ENCODE measurements at places on chromosomes 4 and X. TPM values are rescaled to one million over a fixed set of nuclear protein-coding genes. Genes with fewer than 3 reads are reported as not detected.
A peak's percentile ranks its signal among the peaks of the same experiment; 100 is the strongest.

DNA sequence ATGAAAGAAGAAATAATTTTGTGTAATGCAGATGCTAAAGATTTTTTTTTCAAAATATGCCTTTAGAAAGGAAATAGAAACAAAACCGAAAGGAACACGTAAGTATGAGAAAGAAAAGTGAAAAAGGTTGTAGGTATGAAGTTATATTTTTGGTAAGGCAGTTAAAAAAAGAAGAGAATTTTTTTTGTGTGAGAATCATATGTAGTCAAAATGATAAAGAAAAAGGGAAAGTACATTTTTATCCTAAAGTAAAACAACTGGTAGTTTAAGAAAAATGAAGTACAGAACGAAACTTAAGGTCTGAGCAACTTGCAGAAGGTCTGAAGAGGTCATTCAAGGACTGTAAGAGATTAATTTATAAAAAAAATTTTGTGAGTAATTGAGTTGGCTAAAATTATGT is 164.0 kb upstream of the TRAM1L1 start:
- DNase-seq: no peak
- no peak overlapping the region for H3K27ac ChIP-seq
- no peaks in the 10 kb centered on the region for H3K27me3 ChIP-seq

DNA sequence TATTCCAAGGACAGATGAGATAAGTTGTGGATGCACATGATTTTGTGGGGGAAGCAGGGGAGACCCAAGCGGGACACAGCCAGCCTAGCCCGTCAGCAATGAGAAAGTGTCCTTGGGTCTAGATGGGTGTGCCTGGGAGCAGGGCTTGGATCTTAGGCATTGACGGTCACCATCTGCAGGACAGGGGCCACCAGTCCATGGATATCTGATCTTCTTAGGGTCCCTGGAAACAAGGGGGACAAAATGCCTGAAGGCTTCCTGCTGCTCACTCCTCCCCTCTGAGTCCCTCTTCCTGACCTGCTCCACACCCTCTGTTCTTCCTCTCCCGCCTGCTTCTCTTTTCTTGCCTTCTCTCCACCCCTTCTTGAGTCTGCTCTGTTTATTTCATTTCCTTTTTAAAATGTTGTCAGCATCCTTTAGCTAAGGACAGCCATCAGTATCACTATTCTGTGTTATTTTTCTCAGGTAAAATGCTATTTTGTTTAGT is 298.4 kb downstream of the RAPGEF2 start:
- H3K36me3 ChIP-seq: no peaks in the 10 kb centered on the region
- peak overlapping the region; percentile 4 for H3K4me3 ChIP-seq
- peaks cover 22% of the 10 kb centered on the region for H3K4me1 ChIP-seq
- DNase-seq: peak; percentile 72
- peak overlapping the region; percentile 72 for H3K27ac ChIP-seq
- H3K27me3 ChIP-seq: no peaks in the 10 kb centered on the region

- H3K36me3 ChIP-seq: no peaks in the 10 kb centered on the region
- no peaks in the 10 kb centered on the region for H3K4me1 ChIP-seq
- no peak for DNase-seq
- no peak overlapping the region for H3K4me3 ChIP-seq
- no peak overlapping the region for H3K27ac ChIP-seq
These were observed 116.1 kb downstream of the GPC3 start for GRCh38 chrX:133869270-133869669.

DNA sequence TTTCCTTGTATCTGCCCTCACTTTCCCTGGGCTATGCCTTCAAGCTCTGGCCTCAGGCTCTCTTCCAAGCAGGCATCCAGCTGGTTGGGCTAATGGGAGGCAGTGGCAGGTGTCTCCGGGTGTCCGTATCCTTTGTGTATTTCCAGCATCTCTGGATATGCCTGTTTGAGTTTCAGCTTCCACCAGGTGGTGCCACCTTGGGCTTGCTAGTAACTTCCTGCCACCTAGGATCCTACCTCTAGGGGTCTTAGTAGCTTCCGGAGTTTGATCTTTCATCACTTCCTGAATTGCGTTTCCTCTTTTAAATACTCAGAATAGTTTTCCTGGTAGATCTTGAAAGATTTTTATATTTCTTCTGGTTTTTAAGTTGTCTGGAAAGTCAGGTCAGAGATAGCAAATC is 23.2 kb upstream of the ANOS1 start:
- no peaks in the 10 kb centered on the region for H3K36me3 ChIP-seq
- H3K27me3 ChIP-seq: peaks cover 18% of the 10 kb centered on the region
- no peak overlapping the region for H3K4me3 ChIP-seq
- DNase-seq: no peak
- no peaks in the 10 kb centered on the region for H3K4me1 ChIP-seq
- no peak overlapping the region for H3K27ac ChIP-seq

DNA sequence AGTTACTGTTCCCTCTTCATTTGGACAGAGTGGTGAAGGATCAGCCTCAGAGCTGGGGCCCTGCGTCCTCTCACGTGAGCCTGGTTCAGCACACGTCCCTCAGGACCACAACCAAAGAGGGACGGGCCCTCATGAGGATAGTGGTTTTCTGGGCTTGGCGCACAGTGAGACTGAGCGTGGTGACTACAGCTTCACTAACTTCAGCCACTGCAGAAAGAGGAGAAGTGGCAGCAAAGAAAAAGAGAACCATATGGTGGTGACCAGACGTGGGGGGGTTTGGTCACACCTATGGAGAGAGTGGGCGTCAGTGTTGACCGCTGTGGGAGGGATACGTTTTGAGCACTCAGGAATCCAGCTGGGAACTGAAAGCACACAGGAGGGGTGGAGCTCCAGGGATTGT is 21.8 kb upstream of the TNIP3 start:
- H3K27me3 ChIP-seq: no peaks in the 10 kb centered on the region
- no peaks in the 10 kb centered on the region for H3K4me1 ChIP-seq
- DNase-seq: no peak
- H3K4me3 ChIP-seq: no peak overlapping the region

DNA sequence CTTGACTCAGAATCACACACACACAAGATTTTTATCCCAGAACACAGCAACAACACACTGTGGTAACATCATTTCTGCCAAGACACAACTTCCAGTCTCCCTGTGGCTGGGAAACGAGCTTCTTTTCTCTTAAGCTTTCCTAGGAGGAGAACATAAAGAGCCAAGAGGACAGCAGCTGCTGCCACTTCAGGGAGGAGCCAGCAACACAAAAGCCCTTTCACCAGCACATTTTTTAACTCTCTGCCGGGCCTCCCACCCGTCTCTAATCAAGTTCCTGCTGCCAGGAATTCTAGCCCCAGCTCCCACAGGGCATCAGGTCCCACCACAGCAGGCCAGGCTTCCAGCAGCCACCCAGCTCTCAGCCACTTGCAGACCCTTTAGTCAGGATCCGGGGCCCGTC is 22.4 kb downstream of the FAT1 start:
- no peak overlapping the region for H3K4me3 ChIP-seq
- no peaks in the 10 kb centered on the region for H3K27me3 ChIP-seq
- peak overlapping the region; percentile 86 for H3K27ac ChIP-seq
- H3K4me1 ChIP-seq: peaks cover 30% of the 10 kb centered on the region
- peaks cover 15% of the 10 kb centered on the region for H3K36me3 ChIP-seq
- peak; percentile 89 for DNase-seq

DNA sequence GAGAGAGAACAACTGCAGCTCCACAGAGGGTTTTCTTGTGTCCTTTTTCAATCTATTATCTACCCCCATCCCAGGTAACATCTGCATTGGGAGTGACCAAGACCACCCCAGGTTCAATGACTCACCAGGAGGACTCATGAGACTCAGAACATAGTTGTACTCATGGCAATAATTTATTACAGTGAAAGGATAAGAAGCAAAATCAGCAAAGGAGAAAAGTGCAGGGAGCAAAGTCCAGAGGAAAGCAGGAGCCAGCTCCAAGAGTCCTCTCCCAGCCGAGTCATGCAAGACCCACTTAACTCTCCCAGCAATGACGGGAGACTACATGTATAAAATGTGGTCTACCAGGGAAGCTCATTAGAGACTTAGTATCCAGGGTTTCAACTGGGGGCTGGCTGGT is 129.5 kb upstream of the RBPJ start:
- no peaks in the 10 kb centered on the region for H3K36me3 ChIP-seq
- H3K27me3 ChIP-seq: no peaks in the 10 kb centered on the region
- H3K27ac ChIP-seq: no peak overlapping the region

DNA sequence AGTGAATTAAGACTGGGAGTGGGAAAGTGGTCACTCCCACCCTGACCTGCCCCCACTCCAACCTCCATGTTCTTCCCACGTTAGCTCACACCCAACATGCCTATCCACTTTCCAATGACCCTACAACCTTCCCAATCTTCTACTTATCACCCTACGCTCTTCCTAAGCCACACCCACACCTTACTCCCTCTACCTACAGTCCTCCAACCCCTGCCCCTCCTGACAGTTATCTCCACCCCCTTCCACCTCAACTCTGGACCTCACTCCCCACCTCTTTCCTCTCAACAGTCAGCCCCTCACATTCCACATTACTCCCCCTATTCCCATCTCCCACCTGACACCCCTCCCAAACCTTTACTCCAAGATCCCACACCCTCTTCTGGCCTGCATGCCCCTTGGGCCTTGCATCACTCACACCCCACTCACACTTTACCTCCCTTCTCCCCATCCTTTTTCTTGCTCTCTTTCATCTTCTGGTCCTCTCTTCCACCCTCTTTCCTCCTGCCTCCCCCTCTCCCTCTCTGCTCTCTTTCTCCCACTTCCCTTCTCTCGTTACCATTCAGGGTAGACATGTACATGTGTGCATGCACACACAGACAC is 6.9 kb downstream of the NALF2 start:
- peaks cover under 1% of the 10 kb centered on the region for H3K4me1 ChIP-seq
- no peak overlapping the region for H3K27ac ChIP-seq
- no peak for DNase-seq
- H3K27me3 ChIP-seq: peaks cover 44% of the 10 kb centered on the region

GRCh38 chrX:47568656-47569295 is 7.8 kb downstream of the ARAF start:
- no peak overlapping the region for H3K4me3 ChIP-seq
- peaks cover 12% of the 10 kb centered on the region for H3K4me1 ChIP-seq
- no peak overlapping the region for H3K27ac ChIP-seq
- no peaks in the 10 kb centered on the region for H3K27me3 ChIP-seq
- peaks cover 35% of the 10 kb centered on the region for H3K36me3 ChIP-seq
- DNase-seq: no peak

- no peaks in the 10 kb centered on the region for H3K36me3 ChIP-seq
- peak overlapping the region; percentile 90 for H3K27ac ChIP-seq
- no peaks in the 10 kb centered on the region for H3K27me3 ChIP-seq
- H3K4me1 ChIP-seq: peaks cover 15% of the 10 kb centered on the region
These were observed 279.7 kb downstream of the SPRY1 start for GRCh38 chr4:123676071-123676889.

DNA sequence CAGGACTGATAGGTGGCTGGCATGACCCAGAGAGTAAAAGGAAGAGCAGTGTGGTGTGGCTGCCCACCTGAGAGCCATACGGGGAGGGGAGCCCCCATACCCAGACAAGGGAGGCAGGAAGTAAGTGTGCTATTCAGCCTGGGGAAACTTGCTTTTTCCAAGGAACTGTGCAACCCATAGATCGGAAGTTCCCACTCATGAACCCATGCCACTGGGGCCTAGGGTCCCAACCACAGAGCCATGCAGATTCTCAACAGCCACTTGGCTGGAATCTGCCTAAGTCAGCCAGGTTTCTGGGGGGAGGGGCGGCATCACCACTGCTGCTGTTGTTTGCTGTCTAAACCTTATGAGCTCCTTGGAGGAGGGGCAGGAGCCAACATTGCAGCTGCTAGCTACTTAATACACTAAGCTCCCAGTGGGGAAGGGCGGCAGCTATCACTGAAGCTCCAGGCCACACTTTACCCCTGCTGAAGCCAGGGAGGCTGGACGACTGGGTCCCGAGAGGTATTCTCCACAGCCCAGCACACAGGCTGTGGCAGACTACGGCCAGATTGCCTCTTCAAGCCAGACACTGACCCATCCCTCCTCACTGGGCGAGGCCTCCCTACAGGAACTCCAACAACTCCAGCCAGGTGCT is 410.4 kb downstream of the INPP4B start:
- H3K27ac ChIP-seq: peak overlapping the region; percentile 37
- peaks cover 10% of the 10 kb centered on the region for H3K4me1 ChIP-seq
- no peak overlapping the region for H3K4me3 ChIP-seq
- no peaks in the 10 kb centered on the region for H3K36me3 ChIP-seq
- no peaks in the 10 kb centered on the region for H3K27me3 ChIP-seq

- no peak overlapping the region for H3K27ac ChIP-seq
- H3K4me3 ChIP-seq: no peak overlapping the region
- H3K4me1 ChIP-seq: peaks cover 11% of the 10 kb centered on the region
- H3K36me3 ChIP-seq: no peaks in the 10 kb centered on the region
These were observed 70.1 kb downstream of the CHST7 start for GRCh38 chrX:46643636-46644035.

DNA sequence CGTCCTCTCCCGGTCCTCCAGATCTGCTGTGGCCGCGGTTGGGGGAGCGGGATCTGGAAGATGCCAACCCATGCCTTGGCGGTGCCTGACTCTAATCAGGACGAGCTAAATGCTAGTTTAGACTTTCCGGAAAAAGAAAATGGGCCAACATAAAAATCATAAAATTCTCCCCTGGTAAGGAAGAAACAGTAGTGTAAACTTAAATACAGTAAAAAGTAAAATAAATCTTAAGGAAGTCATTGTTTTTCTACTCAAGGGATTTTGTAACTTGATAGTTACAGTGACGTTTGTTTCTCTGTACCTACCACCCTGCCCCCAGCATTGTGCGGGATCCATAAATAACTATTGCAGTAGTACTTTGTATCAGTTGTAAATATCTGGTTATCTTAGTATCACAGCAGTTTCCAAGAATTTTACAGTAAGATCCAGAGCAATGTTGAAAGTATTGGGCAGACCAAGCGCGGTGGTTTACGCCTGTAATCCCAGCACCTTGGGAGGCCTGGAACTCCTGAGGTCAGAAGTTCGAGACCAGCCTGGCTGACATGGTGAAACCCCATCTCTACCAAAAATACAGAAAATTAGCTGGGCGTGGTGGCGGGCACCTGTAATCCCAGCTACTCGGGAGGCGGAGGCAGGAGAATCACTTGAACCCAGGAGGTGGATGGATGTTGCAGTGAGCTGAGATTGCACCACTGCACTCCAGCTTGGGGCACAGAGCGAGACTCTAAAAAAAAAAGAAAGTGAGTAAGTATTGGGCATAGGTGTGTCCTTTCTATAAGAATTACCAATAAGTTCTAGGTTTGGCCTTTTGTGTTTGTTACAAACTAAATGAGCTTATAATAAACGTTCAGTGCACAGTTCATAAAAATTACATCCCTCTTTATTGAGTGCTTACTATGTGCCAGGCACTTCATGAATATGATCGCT is 1.0 kb upstream of the PLA2G12A start:
- no peaks in the 10 kb centered on the region for H3K36me3 ChIP-seq
- DNase-seq: peak; percentile 4
- H3K27me3 ChIP-seq: no peaks in the 10 kb centered on the region

DNA sequence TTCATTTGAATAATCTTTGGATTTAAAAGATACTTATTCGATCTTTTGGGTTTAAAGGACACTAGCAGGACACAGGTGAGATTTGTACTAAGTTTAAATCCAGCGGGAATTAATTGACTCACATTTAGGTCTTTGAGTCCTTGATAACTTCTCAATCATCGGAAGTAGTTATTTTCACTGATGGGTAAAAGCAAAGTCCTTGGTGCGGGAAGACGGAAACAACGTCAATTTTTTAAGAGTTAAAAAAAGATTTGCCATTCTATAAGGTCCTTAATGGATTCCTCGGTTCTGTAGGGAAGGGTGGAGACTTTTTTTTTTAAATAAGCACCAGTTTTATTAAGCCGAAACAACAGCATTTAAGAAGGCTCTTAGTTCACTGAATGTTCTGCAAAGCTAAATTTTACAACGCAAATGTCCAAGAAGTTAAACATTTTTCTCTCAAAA is 2.9 kb downstream of the TMSB4X start:
- no peak for DNase-seq
- peaks cover 6% of the 10 kb centered on the region for H3K4me1 ChIP-seq
- peak overlapping the region; percentile 84 for H3K27ac ChIP-seq

The DUSP21 gene
- not detected for total RNA-seq

The PGAM4 gene
- total RNA-seq: 0.13 TPM

The ZNF518B gene
- 22.3 TPM for total RNA-seq

The ZNF732 gene
- 2.1 TPM for total RNA-seq
